ENCODE measurements at places on chromosomes 4 and X. TPM values are rescaled to one million over a fixed set of nuclear protein-coding genes. Genes with fewer than 3 reads are reported as not detected.
A peak's percentile ranks its signal among the peaks of the same experiment; 100 is the strongest.

Gene TRIM60
- polyA plus RNA-seq: not detected

Gene CXCL8
- polyA plus RNA-seq: 1.1 TPM

Gene PIN4
- polyA plus RNA-seq: 15.3 TPM

Gene TMPRSS11F
- not detected for polyA plus RNA-seq

Gene TMPRSS11D
- polyA plus RNA-seq: not detected

Gene MID1
- 42.6 TPM for polyA plus RNA-seq

Gene DTHD1
- polyA plus RNA-seq: not detected

Gene KDM5C
- 67.1 TPM for polyA plus RNA-seq

Gene CDKL5
- 5.1 TPM for polyA plus RNA-seq

Gene AFP
- 0.23 TPM for polyA plus RNA-seq

Gene SSX4B
- not detected for polyA plus RNA-seq

Gene FRAS1
- polyA plus RNA-seq: 3.2 TPM

GRCh38 chr4:115453416-115453815 lies 340.0 kb upstream of the NDST4 start:
- no peak for DNase-seq

DNA sequence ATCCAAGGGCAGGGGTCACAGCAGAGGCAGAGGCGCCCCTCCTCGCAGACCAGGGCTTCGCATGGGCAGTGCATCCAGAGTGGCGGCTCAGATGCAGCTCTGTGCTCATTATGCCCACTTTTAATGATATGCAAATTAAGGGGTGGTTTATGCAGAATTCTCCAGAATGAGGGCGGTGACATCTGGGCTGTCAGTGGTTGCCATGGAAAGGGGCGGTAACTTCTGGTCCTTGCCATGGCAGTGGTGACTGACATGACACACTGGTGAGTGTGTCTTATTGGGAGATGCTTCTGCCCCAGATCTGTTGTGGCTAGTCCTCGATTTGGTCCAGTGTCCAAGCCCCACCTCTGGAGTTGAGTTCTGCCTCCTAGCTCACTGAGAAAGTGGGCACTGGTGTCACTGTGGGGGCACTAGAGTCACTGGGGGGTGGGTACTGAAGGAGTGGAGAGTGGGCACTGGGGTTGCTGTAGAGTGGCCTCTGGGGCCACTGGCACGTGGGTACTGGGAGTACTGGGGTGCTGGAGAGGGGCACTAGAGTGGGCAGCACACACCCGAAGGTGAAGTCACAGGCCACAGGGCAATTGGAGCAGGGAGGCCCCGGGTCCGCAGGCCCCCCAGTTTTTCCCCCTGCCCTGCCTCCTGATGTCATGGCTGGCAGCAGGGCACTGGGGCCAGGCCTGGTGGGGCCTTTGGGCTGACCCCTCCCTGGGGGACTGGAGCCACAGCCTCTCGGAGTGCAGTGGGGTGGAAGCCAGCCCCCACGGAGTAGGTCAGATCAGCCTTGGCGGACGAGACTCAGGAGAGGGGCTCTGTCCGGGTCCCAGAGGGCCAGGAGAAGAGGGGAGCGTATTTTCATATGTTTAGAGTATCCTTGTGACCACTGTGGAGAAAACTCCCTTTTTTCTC lies 98.6 kb upstream of the NKX1-1 start:
- DNase-seq: no peak

- DNase-seq: no peak
These were observed 159.7 kb downstream of the NSUN7 start for GRCh38 chr4:40909363-40909876.

DNA sequence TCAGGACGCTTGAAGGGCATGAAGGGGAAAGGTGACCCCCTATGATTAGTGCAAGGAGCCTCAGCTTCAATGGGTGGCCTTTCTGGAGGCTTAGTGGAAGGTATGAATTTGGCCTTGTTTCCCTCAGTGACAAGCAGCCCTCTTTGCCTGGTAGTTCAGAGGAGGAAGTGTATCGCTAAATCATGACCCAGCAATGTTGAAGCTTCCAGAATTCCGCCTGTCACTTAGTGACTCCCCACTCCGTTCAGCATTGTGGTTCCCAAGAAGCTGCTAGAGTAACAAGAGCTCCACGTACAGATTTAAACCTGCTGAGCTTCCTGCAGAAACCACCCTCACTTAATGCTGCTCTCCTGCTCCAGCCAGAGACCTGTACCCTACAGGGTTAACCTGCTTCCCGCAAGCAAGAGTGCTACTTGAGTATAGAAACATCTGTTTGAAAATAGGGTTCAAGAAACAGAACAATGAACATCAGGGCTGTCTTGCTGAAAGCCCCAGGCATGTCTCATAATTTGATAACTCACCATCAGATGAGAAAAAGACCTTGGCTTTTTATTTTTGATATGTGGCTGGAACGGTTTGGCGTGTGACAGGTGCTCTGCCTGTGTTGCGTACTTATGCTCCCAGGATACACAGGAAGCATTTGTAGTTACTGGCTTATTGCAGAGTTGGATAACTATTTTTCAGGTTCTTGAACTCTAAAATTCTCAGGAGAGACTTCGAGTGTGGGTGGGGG lies 105.2 kb downstream of the UCHL1 start:
- DNase-seq: no peak

DNA sequence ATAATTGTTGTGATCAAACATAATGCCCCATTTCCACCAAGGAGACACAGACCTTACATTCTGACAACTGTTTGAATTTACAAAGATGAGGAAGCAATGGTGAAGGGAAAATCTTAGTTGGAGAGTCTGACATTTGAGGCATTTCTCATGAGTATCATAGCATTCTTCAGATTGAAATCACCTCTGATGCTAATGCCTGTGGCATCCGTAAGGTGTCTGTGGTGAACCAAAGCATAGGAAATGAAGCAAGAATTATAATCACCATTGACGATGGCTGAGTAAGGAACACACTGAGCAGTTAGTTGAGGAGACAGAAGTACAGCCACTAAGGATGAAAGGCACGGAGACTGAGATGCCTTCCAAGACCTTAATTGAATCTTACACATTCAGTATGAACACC lies 575.7 kb downstream of the TRIML1 start:
- DNase-seq: peak; percentile 77

DNA sequence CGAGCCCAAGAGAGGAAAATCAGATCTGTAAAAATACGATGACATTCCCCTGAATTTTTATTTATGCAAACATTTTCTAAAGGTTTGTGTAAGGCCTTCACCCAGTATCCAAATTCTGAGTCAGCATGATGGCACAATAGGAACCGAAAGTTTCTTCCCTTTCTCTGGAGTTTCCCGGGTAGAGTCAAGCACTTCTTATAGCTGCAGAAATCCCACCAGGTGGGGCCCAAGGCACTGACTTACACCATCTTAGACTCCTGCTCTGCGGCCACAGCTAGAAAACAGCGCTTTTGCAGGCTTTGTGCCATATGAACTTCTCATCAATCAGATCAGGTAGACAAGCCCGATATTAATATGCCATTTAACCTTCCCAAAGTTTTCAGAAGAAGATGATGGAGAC lies 13.4 kb downstream of the LEF1 start:
- DNase-seq: no peak

DNA sequence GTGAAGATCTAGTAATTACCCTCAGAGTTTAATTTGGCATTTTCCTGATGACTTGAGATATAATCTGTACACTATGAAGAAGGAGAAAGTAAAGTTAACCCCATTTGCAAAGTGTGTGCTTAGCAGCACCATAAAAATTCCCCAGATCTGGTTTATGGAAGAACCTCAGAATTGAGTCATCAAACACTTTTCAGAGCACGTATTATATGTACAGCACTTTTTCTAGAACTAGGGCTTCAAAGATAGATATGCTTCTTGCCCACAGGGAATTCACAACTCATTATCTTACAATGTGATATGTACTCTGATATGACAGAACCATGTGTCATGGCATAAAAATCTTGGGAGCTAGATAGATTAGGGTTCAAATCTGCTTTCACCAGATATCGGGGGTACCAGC lies 150.9 kb downstream of the SLC10A7 start:
- DNase-seq: no peak

DNA sequence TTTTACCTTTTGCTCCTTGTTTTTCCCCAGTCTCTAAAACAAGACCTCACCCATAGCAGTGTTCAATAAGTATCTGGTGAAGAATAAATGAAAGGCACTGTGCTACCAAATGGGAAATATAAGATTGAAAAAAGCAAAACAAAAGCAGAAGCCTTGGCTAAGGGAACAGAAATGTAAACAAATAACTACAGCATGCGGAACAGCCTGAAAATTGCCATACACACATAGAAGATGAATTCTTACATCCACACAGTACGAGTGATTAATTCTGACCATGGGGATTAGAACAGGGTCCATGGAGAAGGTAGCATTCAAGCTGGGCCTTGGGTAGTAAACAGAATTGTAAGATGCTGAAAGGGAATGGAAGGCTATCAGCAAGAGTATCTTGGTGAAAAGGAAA lies 40.5 kb downstream of the TMEM150C start:
- no peak for DNase-seq

GRCh38 chr4:6390356-6390755 lies 82.1 kb downstream of the PPP2R2C start:
- DNase-seq: no peak

GRCh38 chrX:72609313-72609712 lies 36.7 kb upstream of the HDAC8 start:
- no peak for DNase-seq

- no peak for DNase-seq
These were observed 2.7 kb downstream of the NALF2 start for GRCh38 chrX:69506617-69507499.

DNA sequence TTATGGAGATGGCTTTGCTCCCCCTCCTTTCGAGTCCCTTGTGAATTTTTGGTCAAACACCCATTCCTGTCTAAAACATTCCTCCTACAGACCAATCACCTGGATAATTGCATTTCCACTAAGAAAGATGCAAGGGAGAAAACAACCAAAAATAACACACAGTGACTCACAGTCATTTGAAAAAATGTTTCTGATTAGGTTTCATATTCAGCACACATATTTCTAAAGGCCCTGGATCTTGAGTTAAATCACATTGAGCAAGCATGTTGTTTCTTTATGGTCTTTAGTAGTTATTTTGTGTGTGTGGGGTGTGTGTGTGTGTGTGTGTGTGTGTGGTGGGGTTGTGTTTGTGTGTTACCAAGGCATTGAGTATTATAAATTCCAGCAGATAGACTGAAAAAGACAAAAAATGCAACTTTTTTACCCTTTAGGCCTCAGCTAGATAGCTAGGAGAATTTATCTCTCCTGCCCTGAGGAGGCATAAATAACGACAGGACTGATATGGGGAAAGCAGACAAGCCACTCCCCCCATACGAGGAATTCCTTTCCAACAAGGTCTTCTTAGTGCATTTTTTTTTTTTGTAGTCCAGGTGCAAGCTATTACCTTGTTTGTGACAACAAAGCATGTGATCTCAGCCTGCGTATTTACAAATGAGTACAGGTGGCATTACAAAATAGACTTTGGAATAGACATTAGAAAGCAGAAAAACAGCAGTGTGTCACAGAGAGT lies 265.4 kb upstream of the ADGRL3 start:
- DNase-seq: no peak

DNA sequence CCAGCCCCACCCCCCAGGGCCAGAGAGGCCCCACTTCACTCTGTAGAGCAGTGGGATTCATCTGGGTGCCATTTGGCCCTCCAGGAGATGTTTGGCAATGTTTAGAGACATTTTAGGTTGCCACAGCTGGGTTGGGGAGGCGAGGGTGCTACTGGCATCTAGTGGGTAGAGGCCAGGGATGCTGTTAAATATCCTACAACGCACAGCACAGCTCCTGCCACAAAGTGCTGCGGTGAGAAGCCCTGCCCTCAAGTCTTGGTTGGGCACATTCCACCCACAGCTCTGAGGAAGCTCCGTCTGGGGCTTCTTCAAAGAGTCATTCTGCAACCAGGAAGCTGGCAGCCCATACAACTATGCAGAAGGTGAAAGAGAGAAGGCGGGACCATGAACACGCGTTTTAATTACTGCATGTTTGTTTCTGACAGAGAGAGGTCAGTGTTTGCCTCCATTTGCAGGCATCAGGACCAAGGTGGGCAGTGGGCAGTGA lies 48.1 kb upstream of the FAM9C start:
- DNase-seq: no peak

- no peak for DNase-seq
These were observed 35.9 kb upstream of the CXorf38 start for GRCh38 chrX:40683245-40683644.

DNA sequence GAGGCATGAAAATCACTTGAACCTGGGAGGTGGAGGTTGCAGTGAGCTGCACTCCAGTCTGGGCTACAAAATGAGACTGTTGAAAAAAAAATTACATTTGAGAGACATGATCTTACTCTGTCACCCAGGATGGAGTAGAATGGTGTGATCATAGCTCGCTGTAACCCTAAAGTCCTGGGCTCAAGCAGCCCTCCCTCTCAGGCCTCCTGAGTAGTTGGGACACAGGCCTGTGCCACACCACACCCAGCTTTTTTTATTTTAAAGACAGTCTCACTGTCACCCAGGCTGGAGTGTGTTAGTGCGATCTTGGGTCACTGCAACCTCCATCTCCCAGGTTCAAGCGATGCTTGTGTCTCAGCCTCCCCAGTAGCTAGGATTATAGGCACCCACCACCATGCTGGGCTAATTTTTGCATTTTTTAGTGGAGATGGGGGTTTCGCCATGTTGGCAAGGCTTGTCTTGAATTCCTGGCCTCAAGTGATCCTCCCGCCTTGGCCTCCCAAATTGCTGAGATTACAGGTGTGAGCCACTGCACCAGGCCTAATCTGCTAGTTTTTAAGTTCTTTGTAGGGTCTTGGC lies 6.1 kb downstream of the RPS3A start:
- DNase-seq: no peak

DNA sequence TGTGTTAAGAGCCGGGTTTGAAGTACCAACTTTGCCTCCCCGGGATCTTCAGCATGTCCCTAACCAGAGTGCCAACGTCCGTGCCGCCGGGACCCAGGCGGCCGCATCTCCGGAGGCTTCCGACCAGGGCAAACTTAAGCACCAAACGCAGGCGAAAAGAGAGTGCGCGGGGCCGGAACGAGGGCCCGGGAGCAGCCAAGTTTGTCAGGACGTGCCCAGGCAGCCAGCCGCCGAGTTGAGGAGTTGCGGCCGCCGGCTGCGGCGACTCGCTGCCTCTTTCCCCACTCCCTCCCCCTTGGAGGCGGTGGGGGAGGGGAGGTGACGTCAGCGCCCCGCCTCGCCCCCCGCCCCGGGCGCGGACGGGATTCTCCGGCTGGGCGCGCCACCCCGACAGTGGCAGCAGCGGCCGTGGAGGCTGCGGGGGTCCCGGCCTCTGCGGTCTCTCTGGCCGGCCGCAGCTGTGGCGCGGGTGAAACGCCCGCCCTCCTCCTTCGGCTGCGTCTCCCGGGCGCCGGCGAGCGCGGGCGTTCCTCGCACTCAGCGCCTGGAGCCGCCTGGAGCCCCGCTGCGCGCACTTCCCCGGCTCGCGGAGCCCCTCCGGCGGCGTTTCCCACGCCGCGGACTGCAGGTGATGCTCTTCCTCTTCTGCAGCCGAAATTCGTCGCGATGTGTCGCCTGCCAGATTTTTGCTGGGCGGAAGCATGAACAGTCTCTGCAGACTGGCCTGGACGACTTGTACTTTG lies 2.9 kb upstream of the FAT1 start:
- DNase-seq: no peak

GRCh38 chr4:76208005-76208765 lies 5.4 kb downstream of the SCARB2 start:
- DNase-seq: peak; percentile 71

DNA sequence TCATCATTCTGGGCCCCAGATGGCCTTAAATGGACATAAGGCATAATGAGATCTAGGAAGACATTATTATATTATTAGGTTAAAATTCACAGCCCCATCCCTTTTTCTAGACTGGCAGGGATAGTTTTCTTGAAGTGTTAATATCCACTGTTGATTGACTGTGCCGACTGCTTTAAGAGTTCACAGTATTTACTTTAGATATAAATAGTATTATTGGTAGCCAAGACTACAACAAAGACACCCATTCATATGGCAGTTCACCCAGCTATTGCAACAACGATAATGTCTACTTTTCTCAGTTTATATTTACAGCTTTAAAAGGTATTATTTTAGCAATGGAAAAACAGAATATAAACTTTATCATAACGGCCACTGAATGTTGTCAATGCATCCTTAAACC lies 922.2 kb upstream of the POU3F4 start:
- no peak for DNase-seq

All from BJ (cell line).